ENCODE measurements at places on chromosomes 3 and 15. TPM values are rescaled to one million over a fixed set of nuclear protein-coding genes. Genes with fewer than 3 reads are reported as not detected.

The ZNF717 gene
- 22.5 TPM for total RNA-seq

The ZNF35 gene
- 8.6 TPM for total RNA-seq

The CCR3 gene
- not detected for total RNA-seq

- no peaks in the 10 kb centered on the region for H3K36me3 ChIP-seq
- no peak for DNase-seq
- H3K4me3 ChIP-seq = no peak overlapping the region
Measured at GRCh38 chr3:141080431-141080830, 29.3 kb downstream of the SPSB4 start.

GRCh38 chr15:38010395-38010794 lies 76.0 kb downstream of the TMCO5A start:
- H3K4me3 ChIP-seq = no peak overlapping the region
- no peak overlapping the region for H3K27ac ChIP-seq
- H3K4me1 ChIP-seq = no peaks in the 10 kb centered on the region

Measured in thyroid gland (tissue), 4 donors.